ENCODE measurements at places on chromosomes 7 and 10.

- no peak for DNase-seq
These were observed 50.6 kb downstream of the DPYSL4 start for GRCh38 chr10:132237396-132237795.

DNA sequence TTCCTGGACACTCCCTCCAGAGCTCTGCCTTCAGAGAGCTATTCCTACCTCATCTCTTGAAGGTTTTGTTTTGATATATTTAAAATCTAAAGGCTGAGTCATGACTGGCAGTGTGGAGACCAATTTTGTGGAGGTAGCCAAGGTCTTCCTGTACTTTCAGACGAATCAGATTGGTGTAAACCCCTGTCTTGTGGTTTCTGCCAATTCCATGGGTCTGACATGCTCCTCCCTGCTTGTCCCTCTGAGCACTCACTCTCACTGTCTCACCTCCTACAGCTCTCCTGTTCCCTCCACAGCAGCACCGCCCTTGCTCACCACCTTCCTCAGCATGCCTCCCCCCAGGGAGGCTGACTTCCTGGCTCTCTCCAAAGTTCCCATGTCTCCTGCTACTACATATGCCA lies 179.8 kb downstream of the NPSR1 start:
- no peak for DNase-seq

GRCh38 chr7:138480527-138480926 lies 20.5 kb downstream of the TRIM24 start:
- DNase-seq, result no peak

DNA sequence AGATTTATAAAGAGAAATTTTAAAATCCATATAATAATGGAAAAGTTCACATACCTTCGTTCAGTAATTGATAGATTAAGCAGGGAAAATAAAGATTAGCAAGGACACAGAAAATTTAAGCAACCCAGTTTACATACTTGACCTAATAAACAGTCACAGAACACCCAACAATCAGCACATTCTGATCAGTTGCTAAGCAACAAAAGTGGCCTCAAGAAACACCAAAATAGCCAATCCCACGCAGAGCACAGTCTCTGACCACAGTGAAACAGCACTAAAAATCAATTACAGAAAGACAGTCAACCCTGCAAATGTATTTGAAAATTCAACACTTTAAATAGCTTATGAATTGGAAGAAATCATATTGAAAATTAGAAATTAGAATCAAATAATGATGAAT lies 39.3 kb upstream of the DRGX start:
- DNase-seq, result no peak

DNA sequence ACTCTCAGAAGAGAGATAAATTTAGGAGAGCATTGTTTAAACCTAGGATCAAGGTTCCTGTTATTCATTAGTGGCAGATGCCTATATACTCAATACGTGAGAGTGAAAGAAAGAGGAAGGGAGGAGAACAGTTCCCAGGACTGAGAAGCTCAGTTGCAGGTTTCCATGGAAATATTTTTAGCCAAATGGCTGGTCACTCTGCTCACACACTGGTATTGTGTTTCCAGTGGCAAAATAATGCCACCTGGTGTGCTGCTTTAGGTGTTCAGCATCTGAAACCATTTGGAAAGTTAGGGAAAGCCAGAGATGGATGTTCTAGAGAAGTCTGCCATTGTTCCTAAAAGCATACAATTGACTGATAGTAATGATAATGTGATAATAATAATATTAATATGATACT lies 827.7 kb downstream of the SORCS3 start:
- DNase-seq, result no peak

DNA sequence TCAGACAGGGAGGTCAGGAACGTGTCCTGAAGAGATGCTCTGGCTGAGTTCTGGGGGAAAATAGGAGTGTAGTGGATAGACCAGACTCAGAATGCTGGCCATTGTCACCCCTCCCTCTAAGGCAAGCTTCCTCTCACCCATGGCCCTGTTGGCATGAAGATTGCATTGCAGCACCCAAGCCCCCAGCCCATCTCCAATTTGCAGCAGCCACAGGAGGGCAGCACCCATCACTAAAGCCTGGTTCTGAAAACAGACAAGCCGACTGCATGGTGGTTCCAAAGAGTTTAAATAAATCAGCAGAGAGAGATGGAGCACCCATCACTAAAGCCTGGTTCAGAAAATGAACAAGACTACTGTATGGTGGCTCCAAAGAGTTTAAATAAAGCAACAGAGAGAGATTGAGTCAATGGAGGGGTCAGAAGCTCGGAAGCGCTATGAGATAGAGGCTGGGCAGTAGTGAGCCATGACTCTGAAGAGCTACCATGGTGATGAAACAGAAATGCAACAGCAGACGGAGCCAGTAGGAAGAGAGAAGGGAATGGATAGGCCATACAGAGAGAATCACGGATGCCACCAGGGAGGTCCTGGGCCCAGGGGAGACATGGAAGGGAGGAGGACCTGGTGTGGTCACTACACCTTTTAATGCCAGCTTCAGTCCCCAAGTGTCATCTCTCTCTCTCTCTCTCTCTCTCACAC lies 237.9 kb upstream of the MYO3A start:
- DNase-seq, result no peak

DNA sequence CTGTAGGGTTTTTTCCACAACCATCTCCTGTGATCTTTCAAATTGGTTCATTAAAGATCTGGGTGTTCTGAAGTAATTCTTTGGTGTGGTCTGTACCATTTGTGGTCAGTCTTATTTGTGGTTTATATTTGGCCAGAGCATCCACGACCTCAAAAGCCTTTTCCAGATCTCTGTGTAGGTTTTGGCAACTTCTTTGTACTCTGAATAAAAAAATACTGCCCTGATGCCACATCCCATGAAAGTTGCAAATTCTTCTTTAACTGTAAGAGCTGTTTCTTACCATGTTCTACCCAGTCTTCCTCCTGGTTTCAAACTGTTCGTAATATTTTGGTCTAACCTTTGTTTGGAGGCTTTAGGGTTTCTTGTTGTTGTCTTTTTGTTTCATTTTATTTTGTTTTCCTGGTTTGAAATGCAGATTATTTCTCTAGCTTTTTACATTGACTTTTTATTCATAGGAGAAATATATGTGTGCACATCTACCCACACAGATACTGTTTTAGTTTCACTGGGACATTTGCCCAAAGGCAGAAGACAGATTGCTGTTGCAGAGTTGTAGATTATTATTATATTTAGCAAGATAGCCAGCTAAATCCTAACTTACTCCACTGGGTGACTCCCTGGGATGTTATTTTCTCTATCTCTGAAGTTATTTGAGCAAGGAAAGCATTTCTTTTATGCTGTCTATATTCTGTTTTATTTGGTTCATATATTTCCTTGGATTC lies 123.2 kb upstream of the SAMD8 start:
- no peak for DNase-seq

GRCh38 chr7:158137516-158138328 lies 449.9 kb downstream of the PTPRN2 start:
- DNase-seq, result no peak

DNA sequence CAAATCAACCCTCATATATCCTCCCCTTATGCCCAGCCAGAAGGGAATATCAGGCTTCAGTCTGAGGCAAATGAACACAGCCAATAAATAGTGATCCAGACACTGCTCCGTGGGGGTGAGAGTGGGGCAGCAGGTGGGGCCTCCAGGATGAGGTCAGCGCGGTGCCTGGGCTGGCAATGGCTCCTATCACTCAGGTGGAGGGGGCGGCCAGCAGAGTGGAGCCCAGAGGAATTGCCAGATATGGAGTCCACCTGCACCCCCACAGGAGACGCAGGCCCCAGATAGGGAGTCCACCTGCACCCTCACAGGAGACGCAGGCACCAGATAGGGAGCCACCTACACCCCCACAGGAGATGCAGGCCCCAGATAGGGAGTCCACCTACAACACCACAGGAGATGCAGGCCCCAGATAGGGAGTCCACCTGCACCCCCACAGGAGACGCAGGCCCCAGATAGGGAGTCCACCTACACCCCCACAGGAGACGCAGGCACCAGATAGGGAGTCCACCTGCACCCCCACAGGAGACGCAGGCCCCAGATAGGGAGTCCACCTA lies 78.0 kb upstream of the PPP2R2D start:
- DNase-seq, result no peak

GRCh38 chr10:70954381-70955176 lies 66.2 kb upstream of the PCBD1 start:
- no peak for DNase-seq
